Activated CD4-positive, alpha-beta T cell treated with anti-CD3 and anti-CD28 coated beads, Interleukin-2, amount 50 U/mL, for 1 hour (primary cell): ENCODE measurements at places on chromosomes 13 and 19.

GRCh38 chr13:95643571-95643935 lies 953 bp downstream of the DZIP1 start:
- no peak for DNase-seq

DNA sequence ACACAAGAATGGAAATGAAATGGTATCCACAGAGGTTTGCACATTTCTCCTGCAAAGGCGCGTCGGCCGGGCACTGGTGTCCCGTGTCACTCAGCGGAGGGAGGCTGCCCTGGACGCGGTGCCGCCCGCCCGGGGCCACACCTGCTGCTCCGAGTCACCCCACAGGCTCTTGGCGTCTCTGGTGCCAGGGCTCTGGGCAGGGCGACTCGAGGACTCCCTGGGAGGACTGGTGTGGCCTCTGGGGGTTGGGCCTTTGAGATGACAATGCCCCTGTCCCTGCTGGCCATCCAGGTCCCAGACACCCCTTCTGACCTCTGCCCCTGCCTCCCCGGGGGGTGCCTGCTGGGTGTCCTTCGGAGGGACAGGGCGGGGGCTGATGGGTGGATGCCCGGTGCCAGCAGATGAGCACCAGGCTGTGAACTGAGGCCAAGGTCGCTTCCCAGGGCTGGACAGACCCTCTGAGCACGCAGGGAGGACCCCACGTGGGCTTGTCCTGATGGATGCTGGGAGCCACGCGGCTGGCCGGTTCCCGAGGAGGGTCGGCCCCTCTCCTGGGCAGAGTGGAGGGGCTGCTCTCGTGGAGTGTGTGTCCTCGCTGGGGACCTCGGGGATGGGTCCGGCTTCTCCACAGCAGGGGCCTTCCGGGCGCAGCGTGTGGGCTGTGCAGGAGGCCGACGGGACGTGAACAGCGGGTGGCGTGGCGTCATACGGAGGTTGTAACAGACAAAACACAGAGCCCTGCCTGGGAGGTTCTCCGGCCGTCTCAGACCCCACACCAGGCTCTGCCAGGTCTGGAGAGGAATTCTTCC lies 4.7 kb upstream of the CACTIN start:
- no peak for DNase-seq

- no peak for DNase-seq
Observed at GRCh38 chr13:31982540-31982939, 49.0 kb upstream of the FRY start.

GRCh38 chr19:33398361-33399060 lies 25.0 kb downstream of the CEBPG start:
- DNase-seq: no peak

DNA sequence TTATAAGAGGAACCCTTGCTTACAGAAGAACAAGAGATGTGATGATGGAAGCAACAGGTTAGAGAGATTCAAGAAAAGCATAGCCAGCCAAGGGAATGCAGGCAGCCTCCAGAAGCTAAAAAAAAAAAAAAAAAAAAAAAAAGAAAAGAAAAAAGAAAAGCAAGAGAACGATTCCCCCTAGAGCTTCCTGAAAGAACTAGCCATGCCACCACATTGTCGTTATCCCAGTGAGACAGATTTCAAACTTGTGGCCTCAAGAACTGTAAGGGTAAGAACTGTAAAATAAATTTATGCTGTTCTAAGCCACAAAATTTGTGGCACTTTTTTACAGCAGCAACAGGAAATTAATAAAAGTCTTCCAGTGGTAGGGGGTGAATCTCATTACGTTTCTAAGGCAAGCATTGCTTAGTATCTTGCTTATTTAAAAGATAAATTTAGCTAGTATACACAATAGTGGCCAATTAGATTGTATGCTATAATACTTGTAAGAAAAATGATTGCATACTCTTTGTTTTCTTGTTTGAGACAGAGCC lies 21.8 kb downstream of the RFXAP start:
- DNase-seq: no peak
